NCI-H1048 (cell line): ENCODE measurements at places on chromosomes 16 and 17.

DNA sequence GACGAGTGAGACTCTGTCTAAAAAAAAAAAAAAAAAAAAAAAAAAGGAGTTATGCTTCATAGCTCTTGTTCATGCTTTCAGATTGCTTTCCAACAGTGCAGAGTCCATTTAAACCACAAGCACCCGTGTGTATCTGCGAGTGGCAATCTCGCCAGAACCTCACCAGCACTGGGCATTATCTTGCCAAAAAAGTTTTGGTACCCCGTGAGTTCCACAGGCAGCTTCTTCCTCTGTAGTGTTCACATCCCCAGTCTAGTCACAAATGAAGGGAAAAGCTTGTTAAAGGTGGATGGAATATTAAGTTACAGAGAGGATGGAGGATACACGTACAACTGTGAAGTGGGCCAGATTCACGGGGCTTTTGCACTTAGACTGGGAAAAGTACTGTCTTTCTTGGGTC is 33.5 kb downstream of the WSB1 start:
- DNase-seq, result no peak

DNA sequence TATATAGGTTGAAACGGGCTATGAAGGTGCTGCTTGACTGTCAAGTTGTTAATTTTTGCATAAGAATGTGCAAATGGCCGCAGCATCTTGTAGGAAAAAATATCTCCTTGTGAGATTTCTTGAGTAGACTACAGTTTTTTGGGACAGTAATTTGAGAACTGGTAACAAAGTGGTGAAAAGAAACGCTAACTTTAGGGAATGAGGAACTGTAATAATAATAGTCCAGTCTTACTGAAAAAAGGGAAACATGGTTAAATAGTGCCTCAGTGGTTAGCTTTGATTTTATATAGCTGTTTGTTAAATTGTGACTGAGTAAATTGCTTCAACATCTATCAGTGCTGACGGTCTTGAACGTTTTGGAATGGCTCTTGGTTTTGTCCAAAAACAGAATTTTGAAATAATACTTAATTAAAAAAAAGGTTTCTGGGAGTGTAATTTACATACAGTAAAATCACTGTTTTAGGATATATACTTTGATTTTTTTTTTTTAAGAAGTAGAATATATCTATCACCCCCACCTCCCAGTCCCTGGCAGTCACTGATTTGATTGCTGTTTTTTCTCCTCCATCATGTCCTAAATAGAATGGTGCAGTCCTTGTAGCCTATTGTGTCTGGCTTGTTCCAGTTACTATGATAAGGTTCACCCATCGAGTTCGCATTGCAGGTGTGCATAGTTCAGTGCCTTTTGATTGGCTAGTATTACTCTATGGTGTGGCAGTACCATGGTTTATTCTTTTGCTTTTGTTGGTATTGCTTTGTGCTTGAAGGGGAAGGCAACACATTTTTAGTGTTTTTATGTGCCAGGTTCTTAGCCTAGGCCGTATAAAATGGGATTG is 2.8 kb downstream of the HAPSTR1 start:
- no peak for DNase-seq

DNA sequence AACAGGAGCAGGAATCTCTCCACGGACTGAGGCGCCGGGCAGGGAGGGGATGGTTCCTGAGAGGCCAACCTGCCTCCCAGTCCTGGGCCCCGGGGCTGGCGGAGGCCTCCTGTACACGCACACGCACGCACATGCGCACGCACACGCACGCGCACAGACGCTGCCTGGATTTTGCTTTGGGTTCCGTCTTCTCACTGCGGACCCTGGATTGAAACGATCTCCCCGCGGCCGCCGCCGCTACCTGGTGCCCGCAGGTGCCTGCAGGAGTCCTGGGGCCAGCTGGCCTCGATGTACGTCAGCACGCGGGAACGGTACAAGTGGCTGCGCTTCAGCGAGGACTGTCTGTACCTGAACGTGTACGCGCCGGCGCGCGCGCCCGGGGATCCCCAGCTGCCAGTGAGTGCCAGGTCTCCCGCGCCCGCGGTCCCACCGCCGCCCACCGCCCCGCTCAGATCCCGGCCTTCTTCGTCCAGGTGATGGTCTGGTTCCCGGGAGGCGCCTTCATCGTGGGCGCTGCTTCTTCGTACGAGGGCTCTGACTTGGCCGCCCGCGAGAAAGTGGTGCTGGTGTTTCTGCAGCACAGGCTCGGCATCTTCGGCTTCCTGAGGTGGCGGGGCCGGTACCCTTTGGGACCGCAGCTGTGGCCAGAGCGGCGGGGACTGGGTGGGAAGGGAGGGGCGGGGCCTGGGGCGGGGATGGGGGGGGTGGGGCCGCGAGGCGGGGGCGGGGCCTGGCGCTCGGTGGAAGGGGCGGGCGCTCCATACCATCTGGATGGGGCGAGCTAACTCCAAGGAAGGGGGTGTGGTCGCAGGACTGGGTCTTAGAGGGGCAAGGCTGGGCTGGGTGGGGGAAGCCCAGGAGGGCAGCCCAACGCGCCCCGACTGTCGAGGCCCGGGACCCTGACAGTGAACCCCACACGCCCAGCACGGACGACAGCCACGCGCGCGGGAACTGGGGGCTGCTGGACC is 12.3 kb downstream of the CES4A start:
- no peak for DNase-seq

GRCh38 chr17:49834118-49834743 is 13.6 kb downstream of the TAC4 start:
- no peak for DNase-seq

GRCh38 chr17:28412099-28412498 is 6.1 kb upstream of the SLC46A1 start:
- no peak for DNase-seq

- no peak for DNase-seq
These were observed 989 bp upstream of the DUSP14 start for GRCh38 chr17:37488607-37489196.

GRCh38 chr17:6639586-6640535 is 650 bp downstream of the KIAA0753 start:
- no peak for DNase-seq

GRCh38 chr17:55769625-55770000 is 18.8 kb downstream of the PCTP start:
- DNase-seq, result no peak

DNA sequence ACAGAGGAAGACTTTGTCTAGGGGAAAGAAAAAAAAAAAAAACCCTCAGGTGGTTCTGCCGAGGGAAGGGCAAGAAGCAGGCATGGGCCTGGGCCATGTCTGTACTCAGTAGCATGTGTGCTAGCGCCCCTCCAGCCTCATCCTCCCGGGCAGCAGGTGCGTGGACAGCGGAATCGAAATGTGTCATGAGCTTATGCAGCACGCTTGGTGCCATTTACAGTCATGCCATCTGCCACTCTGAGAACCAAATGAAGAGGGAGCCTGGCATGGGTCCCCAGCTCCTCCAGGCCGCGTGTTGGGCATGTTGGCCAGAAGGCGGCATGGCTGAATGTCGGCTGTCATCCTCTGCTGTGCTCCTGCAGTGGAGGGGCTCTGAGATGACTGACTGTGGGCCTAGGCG is 31.4 kb downstream of the CRAMP1 start:
- no peak for DNase-seq

GRCh38 chr16:70402916-70403659 is 35.8 kb downstream of the ST3GAL2 start:
- DNase-seq, result no peak

- no peak for DNase-seq
These were observed 14.5 kb upstream of the TMC7 start for GRCh38 chr16:18969050-18969854.
